ENCODE measurements at places on chromosomes 5 and 9. TPM values are rescaled to one million over a fixed set of nuclear protein-coding genes. Genes with fewer than 3 reads are reported as not detected.

- no peak for DNase-seq
Measured at GRCh38 chr5:89721931-89722330, 687.6 kb downstream of the CETN3 start.

GRCh38 chr5:23208959-23209431 lies 298.4 kb upstream of the PRDM9 start:
- DNase-seq, result peak; percentile 54

- peak; percentile 35 for DNase-seq
Measured at GRCh38 chr9:114218264-114219120, 63.2 kb downstream of the COL27A1 start.

- no peak for DNase-seq
Measured at GRCh38 chr9:129270205-129270604, 92.1 kb upstream of the IER5L start.

DNA sequence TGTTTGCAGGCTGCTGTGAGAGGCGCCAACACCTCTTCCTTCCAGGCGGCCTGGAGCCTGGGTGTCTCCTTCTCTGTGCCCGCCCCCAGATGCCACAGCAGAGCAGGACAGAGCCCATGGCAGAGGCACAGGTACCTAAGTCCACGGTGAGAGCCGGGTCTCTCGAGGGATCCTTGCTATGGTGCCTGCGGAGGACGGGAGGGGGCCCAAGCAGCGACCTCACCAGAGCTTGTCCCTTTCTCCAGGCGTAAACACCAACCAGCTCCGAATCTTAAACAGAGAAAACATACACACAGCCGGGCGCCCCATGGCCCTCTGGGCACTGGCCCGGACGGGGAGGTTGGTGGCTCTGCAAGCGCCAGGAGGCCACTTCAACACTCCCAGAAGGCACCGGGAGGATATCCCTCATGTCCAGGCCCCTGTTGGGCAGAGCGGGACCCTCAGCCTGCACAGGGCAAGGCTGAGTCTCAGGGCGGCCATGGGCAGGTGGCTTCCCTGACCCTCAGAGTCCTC lies 11.8 kb downstream of the CCDC187 start:
- no peak for DNase-seq

DNA sequence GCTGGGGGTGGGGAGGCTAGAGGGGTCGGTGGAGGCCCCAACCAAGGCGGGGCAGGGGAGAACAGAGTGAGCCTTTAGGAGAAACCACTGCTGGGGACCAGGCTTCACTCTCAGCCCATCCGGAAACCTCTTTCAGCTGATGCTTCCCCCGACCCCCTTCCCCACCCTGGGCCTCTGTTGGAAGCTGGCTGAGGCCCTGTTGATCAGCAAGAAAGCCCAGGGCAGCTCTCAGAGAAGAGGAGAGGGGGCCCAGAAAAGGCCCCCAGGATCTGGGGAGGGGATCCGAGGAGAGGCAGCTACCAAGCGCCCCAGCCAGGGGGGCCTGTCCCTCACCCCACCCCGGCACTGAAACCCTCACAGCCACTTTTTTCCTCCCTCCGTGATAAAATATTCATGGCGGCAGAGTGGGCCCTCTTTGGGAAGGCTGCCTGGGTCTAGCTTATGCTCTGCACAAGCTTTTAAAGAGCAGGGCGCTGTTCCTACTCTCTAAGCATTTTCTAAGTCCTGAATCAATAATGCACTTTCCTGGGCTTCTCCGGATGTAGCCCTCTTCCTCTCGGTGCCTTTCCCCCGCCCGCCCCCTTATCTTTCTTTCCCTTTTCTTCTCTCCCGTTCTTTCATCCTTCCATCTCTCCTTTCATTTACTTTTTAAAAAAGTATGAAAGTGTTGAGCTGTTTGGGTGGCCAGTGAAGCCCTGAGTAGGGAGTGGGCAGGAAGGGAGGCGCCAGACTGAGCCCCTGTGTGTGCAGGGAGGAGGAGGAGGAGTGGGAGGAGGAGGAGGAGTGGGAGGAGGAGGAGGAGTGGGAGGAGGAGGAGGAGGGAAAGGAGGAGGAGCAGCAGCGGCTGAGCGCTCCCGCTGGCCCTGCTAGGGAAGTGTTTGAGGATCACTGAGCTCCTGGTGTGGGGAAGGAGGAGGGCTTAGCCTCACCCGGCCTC lies 23.5 kb downstream of the NTNG2 start:
- DNase-seq, result no peak

GRCh38 chr9:135332979-135333748 lies 146.4 kb upstream of the PPP1R26 start:
- DNase-seq, result no peak

DNA sequence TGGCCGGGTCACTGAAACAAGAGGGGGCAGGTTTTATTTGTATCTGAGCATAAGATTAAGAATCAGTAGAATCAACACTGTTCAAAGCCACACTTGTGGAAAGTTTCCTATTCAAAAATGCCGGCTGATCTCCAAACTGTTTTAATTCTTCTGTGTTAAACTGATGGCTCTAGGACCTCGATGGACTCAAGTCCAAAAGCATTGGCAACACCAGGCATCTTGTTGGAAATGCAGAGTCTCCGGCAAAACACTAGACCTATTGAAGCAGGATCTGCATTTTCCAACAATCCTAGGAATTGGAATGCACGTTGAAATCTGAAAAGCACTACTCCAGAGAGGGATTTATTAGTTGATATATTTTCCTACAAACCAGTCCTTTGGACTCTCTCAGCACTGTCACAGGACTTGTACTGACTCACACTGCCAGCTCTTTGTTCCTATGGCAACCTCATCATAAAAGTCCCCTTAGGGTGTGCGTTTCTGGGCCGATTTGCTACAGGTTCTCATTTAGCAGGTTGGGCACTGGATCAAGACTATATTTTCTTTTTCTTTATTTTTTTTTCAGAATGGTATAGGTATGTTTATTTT lies 48.1 kb upstream of the PCA3 start:
- peak; percentile 54 for DNase-seq

DNA sequence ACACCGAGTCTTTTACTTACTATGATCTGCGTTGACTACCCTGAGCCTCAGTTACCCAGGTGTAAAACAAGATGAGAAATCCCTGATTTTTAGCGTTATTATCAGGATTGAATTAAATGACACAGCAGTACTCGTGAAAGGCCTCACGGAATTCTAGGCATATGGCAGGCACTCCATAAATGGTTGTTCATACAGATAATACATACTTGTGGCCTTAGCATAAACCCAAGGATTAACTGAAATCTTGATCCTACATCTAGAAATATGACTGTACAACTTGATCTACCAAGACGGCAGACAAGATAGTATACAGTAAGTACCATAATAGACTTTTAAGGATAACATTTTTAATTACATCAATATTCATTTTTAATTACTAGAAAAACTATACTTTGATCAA lies 409.8 kb downstream of the BNC2 start:
- DNase-seq, result no peak

DNA sequence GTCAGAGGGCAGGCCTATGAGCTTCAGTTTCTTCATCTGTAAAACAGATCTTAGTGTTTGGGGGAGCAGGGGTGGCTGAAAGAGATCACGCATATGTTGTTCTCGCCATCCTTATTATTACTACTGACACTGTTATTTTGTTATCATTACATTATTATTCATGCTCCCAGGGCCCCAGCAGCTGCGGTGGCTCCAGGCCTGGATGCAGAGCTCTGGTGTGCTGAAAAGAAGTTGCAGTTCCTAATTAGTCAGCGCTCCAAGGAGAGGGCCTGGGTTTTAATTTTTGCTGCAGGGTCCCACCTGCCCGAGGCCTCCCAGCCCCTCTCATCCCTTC lies 19.5 kb downstream of the CXXC5 start:
- peak; percentile 87 for DNase-seq

GRCh38 chr5:128426090-128426534 lies 111.9 kb downstream of the FBN2 start:
- no peak for DNase-seq

GRCh38 chr9:111148052-111149017 lies 110.1 kb upstream of the LPAR1 start:
- peak; percentile 52 for DNase-seq

DNA sequence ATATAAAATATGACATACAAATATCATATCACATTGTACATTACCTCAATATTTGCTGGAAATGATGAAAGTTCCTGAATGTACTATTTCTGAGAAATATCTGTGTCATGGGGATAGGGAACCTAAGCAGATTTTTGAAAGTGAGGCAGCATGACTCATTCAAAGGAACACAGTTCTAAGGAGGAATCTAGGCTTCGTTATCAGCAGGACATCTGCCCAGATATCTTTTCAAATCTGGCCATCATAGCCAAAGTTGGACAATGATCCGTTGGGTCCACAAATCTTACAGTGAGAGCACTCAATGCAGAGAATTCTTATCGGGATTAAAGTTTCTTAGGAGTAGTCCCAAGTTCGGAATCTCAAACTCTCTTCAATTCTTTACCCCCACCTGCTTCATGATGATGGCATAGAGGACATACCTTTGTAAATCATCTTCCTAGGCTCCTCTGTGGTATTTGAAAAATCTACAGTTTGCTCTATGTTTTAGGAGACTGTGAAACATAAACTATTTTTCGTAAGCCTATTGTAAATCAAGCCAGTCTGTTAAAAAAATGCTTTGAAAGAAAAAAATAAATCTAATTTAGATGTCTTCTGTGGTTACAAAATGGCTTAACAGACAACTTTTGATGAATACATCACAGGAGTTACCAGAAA lies 29.4 kb upstream of the ALDH1A1 start:
- peak; percentile 25 for DNase-seq

- DNase-seq, result no peak
Measured at GRCh38 chr5:10624679-10625078, 60.8 kb downstream of the ANKRD33B start.

DNA sequence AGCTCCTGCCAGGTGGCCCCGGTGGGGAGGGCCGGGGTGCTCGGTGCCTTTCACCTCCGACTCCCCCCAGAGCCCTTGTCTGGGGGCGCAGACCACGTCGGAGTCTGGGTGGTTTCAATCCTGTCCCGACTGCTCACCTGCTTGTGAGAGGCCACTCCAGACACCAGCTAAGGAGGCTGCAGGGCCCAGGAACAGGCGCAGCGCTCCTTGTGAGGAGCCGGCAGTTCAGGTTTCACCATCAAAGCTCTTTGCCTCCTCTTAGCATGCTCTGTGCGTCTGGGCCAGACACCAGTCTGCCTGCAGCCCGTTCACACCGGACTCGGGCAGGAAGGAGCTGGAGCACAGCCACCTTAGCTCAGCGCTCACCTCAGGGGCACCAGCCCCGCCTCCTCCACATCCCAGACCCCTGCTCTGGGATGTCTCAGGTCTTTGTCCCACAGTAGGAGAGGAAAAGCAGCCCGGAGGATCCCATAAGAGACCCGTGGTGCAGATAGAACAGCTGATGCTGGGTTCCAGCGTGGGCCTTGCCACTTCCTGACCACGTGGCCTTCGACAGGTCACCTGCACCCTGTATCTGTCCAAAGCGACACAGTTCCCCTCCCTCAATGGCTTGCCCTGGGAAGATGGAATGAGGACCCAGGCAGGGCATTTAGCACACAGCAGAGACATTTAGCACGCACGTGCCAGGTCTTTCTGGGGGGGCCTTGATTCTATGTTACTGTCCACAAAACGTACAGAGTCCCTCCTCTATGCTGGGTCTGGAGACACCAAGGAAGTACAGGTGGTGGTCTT lies 106.2 kb upstream of the LMX1B start:
- DNase-seq, result no peak

DNA sequence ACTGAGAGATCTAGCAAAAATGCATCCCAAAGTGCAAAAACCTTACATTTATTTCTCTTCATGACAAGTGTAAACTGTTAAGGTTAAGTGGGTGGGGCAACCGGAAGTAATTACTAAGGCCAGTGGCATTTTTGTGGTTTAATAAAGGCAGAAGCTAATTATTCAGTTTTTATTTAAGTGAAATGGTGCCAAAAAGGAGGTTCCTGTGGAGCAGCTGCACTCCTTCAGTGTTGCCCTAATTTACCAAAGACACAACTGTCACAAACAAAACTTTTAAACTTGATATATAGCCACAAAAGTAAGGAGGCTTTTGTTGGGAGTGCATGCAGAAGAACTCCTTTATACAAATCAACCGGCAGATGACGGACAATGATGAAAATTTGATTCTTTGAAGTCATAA lies 81.6 kb downstream of the NDUFS4 start:
- DNase-seq, result peak; percentile 41

GRCh38 chr5:7519564-7519963 lies 123.6 kb downstream of the ADCY2 start:
- DNase-seq, result no peak

DNA sequence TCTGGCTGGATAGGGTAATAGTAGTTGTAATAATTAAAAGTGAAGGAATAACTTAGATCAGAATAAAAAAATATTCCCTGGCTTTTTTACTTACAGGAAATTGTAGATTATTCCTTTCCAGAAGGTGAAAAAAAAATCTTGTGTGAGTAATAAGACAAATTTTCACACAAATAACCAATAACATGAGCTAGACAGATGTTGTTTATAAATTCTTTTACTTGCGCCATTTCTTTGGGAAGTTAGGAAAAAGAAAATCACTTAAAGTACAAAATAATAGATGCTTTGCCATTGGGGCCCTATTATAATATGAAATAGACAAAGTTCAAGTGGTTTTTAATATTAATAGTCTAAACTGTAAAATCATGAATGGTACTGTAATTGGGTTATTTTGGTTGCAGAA lies 204.1 kb downstream of the ARRDC3 start:
- peak; percentile 57 for DNase-seq

DNA sequence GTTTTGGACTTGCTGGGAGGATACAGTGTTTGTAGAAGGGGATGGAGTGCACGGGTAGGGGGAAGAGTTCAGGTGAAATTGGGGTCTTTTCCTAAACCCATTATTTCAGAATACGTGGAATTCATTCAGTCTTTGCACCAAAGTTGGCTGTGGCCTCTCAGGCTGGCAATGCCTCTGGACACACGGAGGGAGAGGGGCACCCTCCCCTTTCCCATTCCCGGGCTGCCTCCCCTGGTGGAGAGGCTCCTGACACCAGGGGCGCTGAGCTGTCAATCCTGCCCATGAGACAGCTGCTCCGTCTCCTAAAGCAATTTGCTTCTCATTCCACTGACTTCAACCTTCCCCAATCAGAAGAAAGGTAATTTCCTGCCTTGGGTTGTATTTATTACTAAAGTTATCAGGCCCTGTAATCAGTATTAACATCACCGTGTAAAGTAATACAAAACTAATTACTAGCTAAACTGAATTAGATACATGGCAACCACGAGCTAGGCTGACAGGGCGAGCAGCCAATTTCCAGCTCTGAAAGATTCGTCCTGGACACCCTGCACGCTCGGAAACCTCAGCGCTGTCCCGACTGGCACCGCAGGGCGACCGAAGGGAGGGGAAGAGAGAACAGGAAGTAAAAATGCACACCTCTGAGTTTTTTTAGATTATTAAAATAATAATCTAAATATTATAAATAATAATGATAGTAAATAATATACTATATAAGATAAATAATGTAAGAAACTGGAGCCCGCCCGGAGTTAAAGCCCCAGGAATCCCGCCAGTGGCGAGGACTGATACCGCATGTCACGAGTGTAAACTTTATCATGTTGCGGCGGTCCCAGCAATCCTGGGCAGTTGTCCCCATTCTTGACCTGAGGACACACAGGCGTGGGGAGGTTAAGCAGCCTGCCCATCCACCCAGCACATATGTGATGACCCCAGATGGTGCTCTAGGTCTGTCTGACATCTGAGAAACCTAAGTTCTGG lies 6.9 kb upstream of the OLFM1 start:
- DNase-seq, result no peak

Gene KIAA0825
- 3.0 TPM for polyA plus RNA-seq

Gene ACTBL2
- 0.34 TPM for polyA plus RNA-seq

Gene HTR1A
- polyA plus RNA-seq, result not detected

Gene SLC4A9
- polyA plus RNA-seq, result not detected

Gene ANXA2R
- polyA plus RNA-seq, result 0.56 TPM

Gene EQTN
- polyA plus RNA-seq, result not detected

Gene NRG2
- 0.05 TPM for polyA plus RNA-seq

Gene SHC3
- polyA plus RNA-seq, result 0.30 TPM

Gene MTAP
- 44.8 TPM for polyA plus RNA-seq

Gene NTRK2
- not detected for polyA plus RNA-seq

Gene C5
- 0.58 TPM for polyA plus RNA-seq

Gene GABRA6
- polyA plus RNA-seq, result not detected

Gene ANKRD18B
- 0.74 TPM for polyA plus RNA-seq

All from GM23248 (cell line).